ENCODE measurements at places on chromosomes 11 and 22.

- no peak for DNase-seq
Measured at GRCh38 chr22:46763051-46763705, 728 bp downstream of the TBC1D22A start.

DNA sequence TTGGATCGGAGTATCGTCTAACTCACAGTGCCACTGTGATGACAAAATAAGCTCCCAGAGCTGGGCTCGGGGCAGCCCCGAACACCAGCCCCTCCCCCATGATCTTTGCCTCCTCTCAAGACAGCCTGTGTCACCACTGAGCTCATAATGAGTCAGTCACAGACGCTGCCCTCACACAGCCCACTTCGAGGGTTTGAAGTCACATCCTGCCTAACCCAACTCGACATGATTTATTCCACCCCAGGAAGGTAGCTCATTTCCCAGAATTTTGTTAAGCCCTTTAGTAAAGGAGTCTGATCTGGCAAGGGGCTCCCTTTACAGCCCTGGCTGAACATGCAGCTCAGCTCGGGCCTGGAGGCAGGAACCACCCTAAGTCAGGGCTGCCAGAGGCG is 22.8 kb downstream of the MYH9 start:
- DNase-seq, result peak; percentile 67

DNA sequence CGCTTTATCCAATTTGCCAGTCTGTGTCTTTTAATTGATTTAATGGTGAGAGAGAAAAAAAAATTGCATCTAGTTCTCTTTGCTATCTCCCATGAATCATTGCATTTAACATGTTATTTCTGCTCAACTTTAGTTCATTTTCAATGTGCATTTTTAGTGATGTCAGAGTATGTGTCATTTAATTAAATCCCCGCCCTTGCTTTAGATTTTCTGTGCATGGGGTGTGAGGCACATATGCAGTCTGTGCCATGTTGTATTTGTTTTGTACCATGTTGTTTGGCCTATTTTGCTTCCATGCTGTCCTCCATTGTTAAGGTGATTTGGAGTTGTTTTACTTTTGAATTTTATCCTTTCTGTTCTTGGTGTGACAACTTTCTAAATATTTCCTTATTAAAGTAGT is 8.3 kb upstream of the NCR3LG1 start:
- no peak for DNase-seq

DNA sequence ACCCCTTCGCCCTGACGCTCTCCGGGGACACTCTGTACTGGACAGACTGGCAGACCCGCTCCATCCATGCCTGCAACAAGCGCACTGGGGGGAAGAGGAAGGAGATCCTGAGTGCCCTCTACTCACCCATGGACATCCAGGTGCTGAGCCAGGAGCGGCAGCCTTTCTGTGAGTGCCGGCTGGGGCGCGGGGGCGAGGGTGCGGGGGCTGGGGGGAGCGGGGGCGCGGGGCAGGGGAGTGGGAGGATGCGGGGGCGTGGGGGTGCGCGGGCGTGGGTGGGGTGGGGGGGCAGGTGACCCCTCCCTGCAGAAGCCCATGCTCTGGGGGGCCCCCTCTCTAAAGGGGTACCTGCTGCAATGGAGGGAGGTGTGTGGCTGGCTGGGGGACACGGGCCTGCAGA is 51.4 kb downstream of the LRP5 start:
- no peak for DNase-seq

DNA sequence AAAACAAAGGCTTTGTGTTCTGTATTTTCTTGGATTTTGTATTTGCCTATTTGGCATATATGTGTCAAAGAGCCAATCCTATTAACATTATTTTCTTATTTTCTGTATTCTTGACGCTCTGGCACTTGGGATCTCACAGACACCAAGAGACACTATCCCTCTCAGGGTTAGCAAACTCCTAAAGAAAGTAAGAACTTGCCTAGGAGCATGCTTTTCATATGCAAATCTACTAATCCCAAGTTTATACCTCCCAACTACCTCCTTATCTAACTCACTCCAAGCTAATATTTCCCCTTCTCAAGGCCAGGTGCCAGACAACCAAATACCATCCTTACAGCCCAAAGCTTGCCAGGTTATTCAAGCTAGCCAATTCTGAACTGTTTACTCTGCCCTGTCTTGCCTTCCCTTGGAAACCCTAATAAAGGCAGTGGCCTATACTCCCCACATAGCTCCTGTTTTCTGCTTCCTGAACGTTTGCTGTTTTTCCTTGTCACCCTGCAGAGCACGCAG is 455.4 kb upstream of the ANO3 start:
- DNase-seq, result no peak
